ENCODE measurements at places on chromosomes 4 and X.

DNA sequence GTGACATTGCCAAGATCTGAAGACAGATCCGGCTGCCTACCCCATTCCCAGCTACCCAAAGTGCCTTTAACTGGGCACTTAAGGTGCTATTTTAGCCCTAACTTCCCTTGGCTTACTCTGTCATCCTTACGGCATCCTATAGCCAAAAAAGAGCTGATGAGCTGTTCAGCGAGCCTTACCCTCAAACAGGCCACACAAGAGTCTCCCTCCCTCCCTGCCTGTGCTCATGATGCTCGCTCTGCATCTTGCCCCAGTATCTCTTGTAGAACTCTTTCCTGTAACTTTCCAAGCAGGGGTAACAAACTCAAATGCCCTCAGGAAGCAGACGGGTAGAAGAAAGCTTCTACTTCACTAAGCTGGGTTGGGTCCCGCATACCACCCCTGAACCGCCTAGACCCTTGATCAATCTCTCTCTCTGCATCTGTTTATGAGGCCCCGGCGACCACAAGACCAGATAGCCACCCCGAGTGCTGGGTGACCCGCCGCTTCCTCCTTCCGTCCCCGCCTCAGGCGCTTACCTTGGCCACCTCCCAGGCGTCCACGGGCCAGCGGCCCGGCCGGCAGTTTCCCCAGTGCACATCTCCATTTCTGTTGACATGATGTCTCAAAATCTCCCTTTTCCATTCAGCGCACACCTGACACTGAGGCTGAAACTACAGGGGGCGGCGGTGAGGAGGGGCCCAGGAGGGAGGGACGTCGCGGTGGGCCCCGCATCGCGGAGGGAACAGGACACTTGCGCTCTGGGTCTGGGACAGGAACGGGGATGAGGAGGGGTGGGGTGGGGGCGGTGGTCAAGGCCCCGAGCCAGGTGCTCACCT is 663 bp downstream of the CXorf38 start:
- no peak for DNase-seq

DNA sequence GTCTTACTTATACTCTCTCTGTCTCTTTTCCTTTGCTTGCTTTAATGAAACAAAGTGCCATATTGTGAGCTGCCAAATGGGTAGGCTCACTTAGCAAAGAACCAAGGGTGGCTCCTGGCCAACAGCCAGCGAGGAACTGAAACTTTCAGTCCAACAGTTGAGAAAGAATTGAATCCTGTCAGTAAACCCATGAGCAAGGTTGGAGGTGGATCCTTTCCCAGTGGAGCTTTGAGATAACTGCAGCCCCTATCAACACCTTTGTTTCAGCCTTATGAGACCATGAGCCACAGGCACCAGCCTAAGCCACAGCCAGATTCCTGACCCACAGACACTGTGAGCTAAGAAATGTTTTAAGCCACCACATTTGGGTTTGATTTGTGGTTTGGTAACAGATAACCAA is 362.2 kb downstream of the PDGFC start:
- DNase-seq, result no peak

- no peak for DNase-seq
Measured at GRCh38 chr4:98399915-98400314, 138.7 kb downstream of the RAP1GDS1 start.

DNA sequence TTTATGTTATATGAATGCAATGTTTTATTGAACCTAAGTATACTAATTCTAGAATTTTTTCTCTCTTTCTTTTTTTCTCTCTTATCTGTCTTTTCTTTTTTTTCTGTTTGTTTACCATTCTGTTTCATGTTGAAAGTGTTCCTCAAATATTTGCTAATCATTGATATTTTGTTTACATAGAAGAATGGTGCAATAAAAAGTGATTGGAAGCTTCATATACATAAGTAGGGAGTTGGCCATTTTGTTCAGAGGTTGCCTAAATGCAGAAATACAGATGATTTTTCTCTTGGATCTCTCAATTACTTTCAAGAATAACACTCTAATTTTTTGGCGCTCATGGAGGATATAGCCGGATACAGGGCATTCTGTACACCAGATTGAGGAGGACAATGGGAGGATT is 5.7 kb upstream of the SERTM2 start:
- no peak for DNase-seq

- DNase-seq, result no peak
Measured at GRCh38 chrX:20421275-20421674, 154.6 kb upstream of the RPS6KA3 start.

Measured in CD4-positive, alpha-beta T cell treated with Interleukin-4 for 4 hours (primary cell).